ENCODE measurements at places on chromosomes 11 and 22.

DNA sequence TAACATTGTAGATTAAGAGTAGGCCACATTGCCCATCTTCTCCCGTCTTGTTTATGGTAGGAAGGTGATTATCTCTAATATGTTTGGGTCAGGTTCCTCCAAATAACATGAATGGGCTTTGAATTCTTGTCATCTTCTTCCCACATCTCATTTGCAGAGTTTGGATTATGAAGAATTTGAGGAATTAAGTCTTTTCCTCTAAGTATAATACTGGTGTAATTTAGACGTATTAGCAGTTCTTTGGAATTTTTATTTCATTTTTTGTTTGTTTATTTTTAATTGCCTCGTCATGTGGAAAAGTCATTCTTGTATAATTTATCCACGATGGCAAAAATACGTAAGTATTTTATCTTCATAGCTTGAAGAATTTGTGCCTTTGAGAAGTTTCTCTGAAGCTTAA lies 73.4 kb downstream of the ARHGEF12 start:
- DNase-seq: no peak

GRCh38 chr22:27111796-27112672 lies 454.6 kb downstream of the MIAT start:
- DNase-seq: no peak

DNA sequence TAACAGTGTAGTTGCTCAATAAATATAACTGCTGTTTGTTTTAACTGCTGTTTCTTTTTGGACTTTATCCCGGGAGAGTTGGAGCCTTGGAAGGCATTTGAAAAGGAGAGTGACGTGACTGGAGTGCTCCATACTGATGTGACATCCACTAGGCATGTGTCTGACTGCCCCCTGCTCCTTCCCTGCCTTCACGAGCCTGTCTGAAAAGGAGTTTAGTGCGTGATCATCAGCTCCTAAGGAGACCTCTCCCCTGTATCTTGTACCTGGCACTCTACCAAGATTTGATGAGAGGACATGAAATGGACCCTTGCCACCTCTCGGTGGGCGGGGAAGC lies 22.9 kb downstream of the ZBTB16 start:
- DNase-seq: no peak

- DNase-seq: no peak
These were observed 3.9 kb downstream of the TEAD1 start for GRCh38 chr11:12678092-12678491.

DNA sequence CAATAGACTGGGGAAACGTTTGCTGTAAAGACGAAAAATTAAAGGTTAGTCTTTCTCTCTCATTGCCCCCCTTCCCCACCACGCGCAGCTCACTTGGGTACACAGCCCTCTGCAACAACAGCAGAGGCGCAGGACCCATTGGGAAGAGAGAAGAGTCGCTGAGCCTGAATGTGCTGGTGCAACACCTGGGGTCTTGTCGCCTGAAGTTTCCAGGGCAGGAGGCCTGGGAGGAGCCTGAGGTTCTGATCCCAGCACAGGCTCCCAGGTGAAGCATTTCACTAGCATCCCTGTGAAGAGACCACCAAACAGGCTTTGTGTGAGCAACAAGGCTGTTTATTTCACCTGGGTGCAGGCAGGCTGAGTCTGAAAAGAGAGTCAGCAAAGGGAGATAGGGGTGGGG lies 116.2 kb upstream of the NTM start:
- no peak for DNase-seq

- no peak for DNase-seq
These were observed 13.7 kb downstream of the COA4 start for GRCh38 chr11:73862986-73863385.

DNA sequence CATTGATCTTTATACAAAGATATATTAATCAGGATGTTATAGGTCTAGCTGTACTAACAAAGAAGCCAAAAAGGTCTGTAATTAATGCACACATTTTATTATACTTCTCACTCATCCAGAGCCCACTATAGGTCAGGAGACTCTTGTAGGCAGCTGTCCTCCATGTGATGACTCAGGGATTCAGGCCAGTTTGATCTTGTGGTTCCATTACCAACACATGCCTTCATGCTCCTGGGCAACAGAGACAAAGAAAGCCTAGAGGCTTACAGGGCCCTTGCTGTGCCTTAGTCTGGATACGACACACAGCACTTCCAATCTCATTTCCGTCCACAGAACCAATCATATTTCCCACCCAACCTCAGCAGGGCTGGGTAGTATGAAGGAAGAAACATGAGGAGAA lies 150.3 kb upstream of the NCAM1 start:
- DNase-seq: no peak

DNA sequence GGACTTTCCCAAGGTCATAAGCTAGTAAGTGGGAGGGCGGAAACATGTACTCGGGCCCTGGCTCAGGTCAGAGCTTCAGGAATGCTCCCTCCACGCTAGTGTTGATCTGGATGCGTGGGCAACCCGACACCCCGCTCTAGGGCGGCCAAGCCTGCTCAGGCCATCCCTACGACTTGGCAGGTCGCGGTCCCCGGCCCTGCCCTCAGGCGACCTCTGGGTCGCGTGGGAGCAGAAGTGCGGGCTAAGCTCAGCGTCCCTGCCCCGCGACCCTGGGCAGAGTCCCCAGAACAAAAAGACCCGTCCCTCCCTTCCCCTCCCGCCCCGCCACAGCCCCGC lies 781 bp upstream of the TEF start:
- DNase-seq: no peak

DNA sequence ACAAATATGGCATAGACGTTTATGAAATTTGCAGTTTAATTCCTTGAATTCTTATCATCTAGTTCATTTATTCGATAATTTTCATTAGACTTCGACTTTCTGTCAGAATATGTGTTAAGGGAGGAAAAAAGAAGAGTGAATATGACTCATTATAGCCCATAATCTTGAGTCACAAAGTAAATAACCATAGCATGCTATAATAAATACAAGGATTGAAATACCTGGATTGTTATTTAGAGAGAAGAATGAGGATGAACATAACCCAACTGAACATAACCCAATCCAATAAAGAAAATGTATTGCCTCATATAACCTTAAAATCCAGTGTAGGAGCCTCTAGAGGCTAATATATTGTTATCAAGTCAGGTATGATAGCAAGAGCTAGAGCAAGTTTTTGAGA lies 1858.3 kb upstream of the RAG2 start:
- DNase-seq: no peak

DNA sequence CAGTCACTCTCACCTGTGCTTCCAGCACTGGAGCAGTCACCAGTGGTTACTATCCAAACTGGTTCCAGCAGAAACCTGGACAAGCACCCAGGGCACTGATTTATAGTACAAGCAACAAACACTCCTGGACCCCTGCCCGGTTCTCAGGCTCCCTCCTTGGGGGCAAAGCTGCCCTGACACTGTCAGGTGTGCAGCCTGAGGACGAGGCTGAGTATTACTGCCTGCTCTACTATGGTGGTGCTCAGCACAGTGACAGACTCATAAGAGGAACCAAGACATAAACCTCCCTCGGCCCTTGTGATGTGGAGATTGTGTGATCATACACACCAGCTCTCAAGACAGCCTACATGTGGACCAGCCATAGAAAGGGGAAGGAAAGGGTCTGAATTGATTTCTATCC lies 113.3 kb downstream of the ZNF280B start:
- peak; percentile 72 for DNase-seq

Measured in common myeloid progenitor, CD34-positive (primary cell).